ENCODE measurements at places on chromosomes 12 and 14. TPM values are rescaled to one million over a fixed set of nuclear protein-coding genes. Genes with fewer than 3 reads are reported as not detected.

GRCh38 chr12:107014055-107014454 lies 27.1 kb upstream of the MTERF2 start:
- DNase-seq: no peak

TTC6 gene
- 17.2 TPM for total RNA-seq

GRCh38 chr12:108371801-108372344 lies 32.8 kb upstream of the CMKLR1 start:
- DNase-seq: no peak

GRCh38 chr14:96146131-96146771 lies 58.4 kb upstream of the BDKRB2 start:
- no peak for DNase-seq

DNA sequence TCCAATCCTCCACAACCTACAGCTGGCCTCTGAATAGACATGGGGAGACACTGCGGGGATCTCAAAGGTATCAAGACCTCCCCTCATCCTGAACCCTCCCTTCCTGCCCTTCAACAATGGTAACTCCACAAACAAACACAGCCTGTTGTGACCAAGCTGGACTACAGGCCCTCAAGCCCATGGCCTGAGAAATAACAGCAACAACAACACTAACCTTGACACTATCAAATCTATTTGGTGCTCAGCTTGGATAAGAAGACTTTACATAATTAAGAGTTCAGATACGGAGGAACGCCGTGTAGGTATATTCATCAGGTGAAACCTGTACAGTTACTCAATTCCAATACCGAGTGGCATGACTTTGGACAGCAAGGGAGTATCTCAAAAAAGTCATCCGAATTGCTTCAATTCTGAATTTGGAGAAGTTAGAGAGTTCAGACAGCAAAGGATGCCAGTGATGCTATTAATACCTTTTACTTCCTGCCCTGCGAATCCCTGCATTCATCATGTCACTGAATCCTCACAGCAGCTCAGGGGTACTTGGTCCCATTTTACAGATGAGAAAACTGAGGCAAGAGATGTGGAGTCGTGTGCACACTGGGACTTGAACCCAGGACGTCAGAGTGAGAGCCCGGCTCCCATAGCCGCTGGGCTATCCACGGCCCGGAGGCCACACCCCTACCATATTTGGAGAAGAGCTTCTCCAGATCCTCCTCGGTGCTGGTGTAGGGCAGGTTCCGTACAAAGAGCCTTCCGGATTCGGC lies 17.8 kb downstream of the RBM19 start:
- DNase-seq: no peak

DNA sequence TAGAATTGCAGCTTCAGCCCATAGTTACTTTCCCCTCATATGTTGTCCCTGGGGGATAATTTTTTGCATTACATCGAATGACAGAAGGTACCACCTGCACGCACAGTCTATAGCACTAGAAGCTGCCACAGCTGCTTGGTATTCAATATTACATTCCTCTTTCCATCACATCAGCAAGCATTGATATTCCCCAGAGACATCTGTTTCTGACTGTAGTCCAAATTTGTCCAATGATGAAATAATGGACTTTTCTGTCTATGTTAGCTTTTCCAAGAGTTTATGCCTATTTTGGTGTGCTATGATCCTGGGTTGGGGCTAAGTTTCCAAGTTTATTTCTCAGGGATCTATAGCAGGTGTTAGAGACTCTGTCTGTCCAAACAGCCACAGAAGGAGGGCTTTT lies 335.4 kb downstream of the LRIG3 start:
- no peak for DNase-seq

GRCh38 chr14:50830932-50831725 lies at the start of gene NIN:
NIN (minus strand) TSS chr14:50831162; CDS start chr14:50822056, 9,106 bp downstream.
- DNase-seq: peak; percentile 59

KRT82 gene
- not detected for total RNA-seq

- DNase-seq: no peak
These were observed 55.0 kb downstream of the SVOP start for GRCh38 chr12:108965886-108966285.

GRCh38 chr14:36724162-36724561 lies 62.5 kb downstream of the PAX9 start:
- no peak for DNase-seq

GPHN gene
- total RNA-seq: 26.5 TPM

ANO4 gene
- total RNA-seq: 13.0 TPM

DNA sequence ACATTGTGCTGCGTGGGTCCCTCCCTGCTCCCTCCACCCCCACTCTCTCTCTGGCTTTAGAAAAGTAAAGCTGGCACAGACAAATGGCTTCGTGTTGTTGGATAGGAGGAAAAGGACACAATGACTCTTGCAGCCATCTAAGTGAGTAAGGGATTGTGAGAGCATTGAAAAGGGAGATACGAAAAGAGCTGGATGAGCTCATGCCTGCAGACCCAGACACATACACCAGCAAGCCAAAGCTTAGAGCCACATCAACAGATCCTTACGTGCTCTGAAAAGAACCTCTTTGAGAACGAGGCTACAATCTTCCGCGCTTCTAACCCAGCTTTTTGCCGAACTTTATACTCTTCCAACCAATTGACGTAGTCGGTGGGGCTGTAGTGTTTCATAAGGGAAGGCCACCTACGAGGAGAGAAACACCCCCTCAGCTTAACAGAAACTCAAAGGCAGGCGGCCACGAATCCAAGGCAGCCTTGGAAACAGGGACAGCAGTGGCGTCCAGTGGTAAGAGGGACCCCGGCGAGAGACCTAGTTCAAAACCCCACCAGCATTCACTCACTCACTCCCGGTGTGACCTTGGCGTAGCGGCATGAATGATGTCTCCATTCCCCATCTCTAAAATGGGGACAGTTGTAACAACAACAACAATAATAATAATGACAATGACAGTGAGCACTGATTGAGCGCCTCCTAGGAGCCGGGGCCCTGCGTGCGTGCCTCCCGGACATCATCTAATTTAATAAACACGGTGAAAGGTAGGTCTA lies 1.1 kb downstream of the FBXO21 start:
- peak; percentile 49 for DNase-seq

- DNase-seq: no peak
These were observed 11.5 kb downstream of the RIMKLB start for GRCh38 chr12:8709124-8709830.

GRCh38 chr14:37114002-37114401 lies 58.4 kb downstream of the SLC25A21 start:
- DNase-seq: no peak

SLC10A1 gene
- total RNA-seq: not detected

DNA sequence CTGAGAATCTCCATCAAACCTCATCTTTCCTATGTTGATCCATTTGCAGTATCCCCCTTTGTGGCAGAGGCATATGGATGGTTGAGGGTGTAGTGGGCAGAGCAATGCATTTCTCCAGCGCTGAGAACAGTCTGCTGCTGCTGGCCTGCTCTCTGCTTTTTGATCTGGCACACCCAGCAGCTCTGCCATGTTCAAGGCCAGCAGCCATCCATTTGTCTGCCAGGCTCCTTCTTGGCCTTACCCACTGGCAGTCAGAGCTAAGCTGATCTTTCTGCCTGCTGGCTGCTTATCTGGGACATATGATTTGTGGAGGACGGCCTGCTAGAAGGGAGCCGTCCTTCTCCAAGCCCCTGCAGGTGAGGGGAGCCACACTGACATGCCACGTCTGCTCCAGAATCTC lies 17.0 kb downstream of the NPC2 start:
- DNase-seq: peak; percentile 64

DNA sequence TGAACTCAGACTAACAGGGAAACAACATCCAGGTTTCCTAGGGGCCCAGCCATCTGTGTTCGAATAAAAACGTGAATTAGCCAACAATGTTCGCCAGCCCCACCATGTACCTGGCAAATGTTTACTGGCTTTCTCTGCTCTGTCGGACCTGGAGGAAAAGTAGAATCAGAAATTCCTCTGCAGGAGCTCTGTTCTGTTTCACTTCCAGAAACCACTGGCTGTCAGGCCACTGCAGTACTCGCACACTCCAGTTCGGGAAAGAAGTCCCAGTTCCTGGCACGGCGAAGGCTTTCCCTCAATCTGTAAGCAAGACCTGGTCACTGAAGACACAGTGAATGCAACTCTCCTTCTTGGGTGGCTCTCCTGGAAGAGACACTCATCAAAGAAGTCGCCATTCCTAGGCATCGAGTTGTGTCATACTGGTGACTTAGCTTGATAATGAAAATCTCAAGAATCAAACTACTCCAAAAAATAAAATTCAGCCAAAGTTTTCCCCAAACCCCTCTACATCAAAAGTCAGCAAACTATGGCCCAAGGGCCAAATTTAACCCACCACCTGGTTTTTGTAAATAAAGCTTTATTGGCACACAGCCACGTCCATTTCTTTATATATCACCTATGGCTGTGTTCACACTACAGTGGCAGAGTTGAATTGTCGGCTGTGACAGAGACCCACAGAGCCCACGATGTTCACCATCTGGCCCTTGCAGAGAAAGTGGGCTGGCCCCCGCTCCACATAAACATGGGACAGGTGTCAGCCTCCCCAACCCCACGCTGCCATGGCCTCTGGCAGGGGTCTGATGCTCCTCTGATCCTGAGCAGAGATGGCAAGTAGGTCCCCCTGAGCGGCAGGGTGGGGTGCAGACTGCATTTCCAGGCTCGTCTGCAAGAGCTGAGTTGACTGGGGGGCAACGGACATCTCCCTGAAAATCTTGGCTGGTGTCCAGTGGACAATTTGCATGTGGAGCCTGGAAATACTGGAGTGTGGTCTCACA lies 189.2 kb upstream of the DIO3 start:
- DNase-seq: no peak

PLEKHH1 gene
- total RNA-seq: 61.3 TPM

GRCh38 chr12:57816855-57817151 lies 1.7 kb downstream of the AVIL start:
- DNase-seq: peak; percentile 56

GRCh38 chr14:76465664-76466063 lies 89.7 kb downstream of the ESRRB start:
- no peak for DNase-seq

- no peak for DNase-seq
These were observed 7.7 kb upstream of the AMN1 start for GRCh38 chr12:31736472-31736871.

DNA sequence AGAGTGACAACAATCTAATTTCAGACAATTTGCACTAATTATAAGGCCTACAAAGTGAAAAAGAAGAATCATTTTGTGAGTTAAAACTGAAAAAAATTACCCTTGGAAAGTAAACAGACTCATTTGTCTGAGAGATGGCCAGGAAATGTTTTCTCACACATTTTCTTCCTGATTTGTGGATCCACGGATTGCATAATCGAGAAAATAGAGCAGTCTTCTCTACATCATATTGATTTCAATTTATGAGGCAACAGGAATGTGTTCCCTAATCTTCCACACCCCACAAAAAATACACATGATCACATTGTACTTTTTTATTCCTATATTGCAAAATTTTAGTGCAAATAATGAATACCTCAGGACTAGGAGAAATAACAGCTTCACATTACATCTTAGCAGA lies 160.8 kb downstream of the CCER1 start:
- no peak for DNase-seq

SSPN gene
- total RNA-seq: 25.5 TPM

DYNC1H1 gene
- 538 TPM for total RNA-seq

PDE6H gene
- not detected for total RNA-seq

All from testis (tissue), 5 donors.